ENCODE measurements at places on chromosomes 5 and 9.

- DNase-seq, result no peak
Observed at GRCh38 chr9:120980951-120981350, 54.4 kb upstream of the TRAF1 start.

DNA sequence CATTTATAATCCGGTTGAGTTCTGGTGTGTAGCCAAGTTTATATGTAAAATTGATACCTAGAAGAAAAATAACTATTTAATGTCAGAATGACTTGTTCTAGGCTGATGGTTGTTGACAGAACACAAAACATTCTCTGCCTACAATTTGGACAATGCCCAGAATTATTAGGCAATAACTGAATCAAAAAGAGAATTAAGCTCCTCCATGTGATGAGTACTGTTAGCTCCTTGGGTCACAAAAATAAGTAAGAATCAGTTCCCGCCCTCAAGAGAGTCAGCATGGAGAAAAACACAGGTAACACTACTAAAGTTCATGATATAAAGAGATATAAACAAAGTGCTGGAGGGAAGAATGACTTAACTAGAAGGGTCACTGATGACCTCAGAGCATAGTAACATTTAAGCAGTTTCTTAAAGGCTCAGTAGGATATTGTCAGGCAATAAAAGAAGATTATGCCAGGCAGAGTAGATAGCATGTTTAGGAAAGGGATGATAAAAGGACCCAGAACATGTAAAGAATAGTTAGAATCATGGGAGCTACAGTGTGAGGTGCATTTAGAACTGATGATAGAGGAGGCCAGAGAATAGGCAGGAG is 200.5 kb upstream of the ACTBL2 start:
- DNase-seq, result no peak

DNA sequence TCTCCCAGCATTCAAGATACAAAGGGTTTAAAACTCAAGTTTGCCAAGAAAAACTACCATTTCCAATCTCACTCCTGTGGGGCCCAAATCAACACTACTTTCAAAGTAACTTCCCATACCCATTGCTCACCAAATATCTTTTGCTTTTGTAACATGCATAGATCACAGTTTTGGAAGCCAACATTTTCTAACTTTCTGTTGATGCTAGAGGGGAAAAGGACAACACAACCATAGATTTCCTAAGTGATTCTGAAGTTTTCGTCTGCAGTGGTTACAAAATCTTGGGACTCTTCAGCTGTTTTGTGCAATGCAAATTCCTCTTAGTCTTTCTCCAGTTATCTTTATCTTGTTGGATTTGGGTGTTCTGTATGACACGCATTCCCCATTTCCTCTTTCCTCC is 94.1 kb upstream of the PAPPA start:
- no peak for DNase-seq

- DNase-seq, result no peak
Observed at GRCh38 chr9:91086657-91087461, 274.9 kb downstream of the AUH start.

DNA sequence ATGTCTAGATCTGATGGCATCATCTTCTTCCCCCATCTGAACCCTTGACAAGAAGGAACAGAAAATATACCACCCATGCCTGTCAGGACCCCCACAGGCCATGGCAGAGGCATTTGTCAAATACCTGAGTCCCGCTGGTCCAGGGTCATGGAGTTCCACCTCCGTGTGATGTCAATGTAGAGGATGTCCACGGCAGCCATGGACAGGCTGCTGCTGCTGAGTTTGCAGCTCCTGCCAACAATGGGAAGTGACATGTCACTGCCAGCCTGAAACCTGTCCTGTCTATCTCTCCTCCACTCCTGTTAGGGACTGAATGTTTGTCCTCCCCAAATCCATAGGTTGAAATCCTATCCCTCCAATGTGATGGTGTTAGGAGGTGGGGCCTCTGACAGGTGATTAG is 208.8 kb downstream of the DAB2IP start:
- no peak for DNase-seq

GRCh38 chr9:104772714-104773510 is 9.0 kb downstream of the NIPSNAP3B start:
- DNase-seq, result no peak

GRCh38 chr9:130925050-130925678 is 13.9 kb downstream of the FIBCD1 start:
- DNase-seq, result no peak

Measured in stimulated activated CD4-positive, alpha-beta T cell treated with anti-CD3 and anti-CD28 coated beads, Interleukin-15, amount 100 ng/mL, for 1 hour (primary cell).